ENCODE measurements at places on chromosomes 3 and 15.

- no peak for DNase-seq
Measured at GRCh38 chr3:49556500-49557275, 2.4 kb downstream of the BSN start.

DNA sequence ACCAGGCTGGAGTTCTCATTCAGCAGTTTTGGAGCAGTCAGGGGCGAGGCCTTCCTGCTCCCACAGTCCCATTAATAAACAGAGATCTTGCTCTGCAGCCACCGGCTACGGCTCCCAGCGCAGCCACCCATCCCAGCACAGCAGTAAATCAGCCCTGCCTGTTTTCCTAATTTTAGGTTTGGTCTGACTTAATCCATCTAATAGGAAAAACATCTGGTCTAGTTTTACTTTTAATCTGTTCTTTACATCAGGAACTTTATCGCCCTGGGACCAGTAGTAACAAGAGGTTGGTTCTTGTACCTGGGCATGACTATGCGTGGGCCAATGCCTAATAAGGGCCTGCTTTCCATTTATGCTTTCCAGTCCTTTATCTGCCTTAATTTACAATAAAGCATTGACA, 264.0 kb upstream of the DPH6 start:
- DNase-seq: no peak

DNA sequence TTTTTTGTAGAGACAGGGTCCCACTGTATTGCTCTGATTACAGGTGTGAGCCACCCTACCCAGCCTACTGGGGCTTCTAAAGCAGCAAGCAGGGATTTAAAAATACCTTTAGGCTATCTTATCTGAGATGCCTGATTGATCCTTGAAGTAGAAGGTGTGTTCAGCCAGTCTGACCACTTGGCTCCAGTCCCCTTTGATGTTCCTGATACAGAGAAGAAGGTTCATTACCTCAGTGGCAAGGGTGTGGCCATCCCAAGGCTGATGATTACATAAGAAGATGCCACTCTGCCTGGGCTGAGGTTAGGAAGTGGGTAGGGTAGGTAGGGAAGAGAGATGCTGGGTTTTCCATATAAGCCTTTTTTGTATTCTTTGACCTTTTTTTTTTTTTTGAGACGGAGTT, 11.2 kb upstream of the DCAF1 start:
- DNase-seq: no peak

- no peak for DNase-seq
Measured at GRCh38 chr15:92574566-92574965, 81.0 kb downstream of the FAM174B start.

DNA sequence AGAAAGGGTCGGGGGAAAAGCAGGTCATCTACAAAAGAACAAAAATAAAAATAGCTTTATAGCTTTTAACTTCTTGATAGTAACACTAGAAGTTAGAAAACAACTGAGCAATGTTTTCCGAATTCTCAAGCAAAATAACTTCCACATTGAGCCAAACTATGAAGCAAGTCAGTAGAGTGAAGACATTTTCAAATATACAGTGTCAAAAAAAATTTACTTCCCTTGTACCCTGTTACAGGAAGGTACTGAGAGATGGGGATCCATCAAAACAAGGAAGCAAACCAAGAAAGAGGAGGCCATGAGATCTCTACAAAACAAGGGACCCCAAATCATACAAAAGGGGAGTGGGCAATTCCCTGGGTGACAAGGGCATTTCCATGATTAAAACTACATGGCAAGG, 26.6 kb upstream of the STIMATE start:
- no peak for DNase-seq

DNA sequence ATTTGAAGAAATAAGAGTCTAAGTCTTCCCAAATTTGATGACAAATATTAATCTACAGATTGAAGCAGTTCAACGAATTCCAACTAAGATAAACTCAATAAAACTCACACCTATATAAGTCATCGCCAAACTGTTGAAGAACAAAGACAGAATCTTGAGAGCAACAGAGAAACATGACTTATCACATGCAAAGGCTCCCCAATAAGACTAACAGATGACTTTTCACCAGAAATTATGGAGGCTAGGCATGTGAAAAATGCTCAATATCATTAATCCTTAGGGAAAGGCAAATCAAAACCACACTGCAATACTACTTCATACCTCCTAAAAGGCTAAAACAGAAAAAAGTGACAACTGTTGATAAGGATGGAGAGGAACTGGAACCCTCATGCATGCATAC, 517.6 kb upstream of the SUCLG2 start:
- no peak for DNase-seq
